ENCODE measurements at places on chromosomes 7 and 10.

- H3K4me1 ChIP-seq = no peaks in the 10 kb centered on the region
- no peaks in the 10 kb centered on the region for H3K36me3 ChIP-seq
- H3K27me3 ChIP-seq = no peaks in the 10 kb centered on the region
- DNase-seq = no peak
- H3K27ac ChIP-seq = no peak overlapping the region
These were observed 14.3 kb downstream of the CFAP58 start for GRCh38 chr10:104367904-104368303.

GRCh38 chr10:8543361-8544056 lies 489.0 kb downstream of the GATA3 start:
- H3K4me1 ChIP-seq = no peaks in the 10 kb centered on the region
- no peak overlapping the region for H3K4me3 ChIP-seq
- H3K27me3 ChIP-seq = no peaks in the 10 kb centered on the region
- no peak overlapping the region for H3K27ac ChIP-seq
- no peak for DNase-seq

- DNase-seq = no peak
- H3K27me3 ChIP-seq = no peaks in the 10 kb centered on the region
- no peak overlapping the region for H3K4me3 ChIP-seq
- no peaks in the 10 kb centered on the region for H3K4me1 ChIP-seq
- H3K36me3 ChIP-seq = no peaks in the 10 kb centered on the region
- no peak overlapping the region for H3K27ac ChIP-seq
These were observed 260.7 kb downstream of the BMPER start for GRCh38 chr7:34165927-34166550.

DNA sequence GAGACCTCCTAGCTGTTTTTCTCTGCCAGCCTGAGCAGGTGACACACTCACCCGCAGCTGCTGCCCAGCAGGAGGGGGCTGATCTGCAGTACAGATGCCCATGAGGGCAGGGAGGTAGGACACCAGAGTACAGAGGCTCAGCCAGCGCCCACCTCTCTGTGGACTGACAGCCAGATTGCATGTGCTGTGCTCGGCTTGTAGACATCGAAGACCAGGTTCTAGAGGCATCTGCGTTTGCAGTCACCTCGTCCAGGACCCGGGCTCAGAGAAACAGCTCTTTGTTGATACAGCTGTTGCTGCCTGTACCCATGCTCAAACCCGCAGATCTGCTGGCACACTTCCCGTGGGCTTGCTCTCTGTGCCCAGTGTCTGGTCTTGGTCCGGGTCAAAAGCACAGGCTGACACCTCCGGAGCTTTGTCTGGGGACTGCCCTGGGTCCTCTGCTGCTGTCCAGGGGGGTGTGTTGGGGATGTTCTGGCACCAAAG lies 224.7 kb downstream of the GLRX3 start:
- H3K27me3 ChIP-seq = no peaks in the 10 kb centered on the region
- no peaks in the 10 kb centered on the region for H3K36me3 ChIP-seq

DNA sequence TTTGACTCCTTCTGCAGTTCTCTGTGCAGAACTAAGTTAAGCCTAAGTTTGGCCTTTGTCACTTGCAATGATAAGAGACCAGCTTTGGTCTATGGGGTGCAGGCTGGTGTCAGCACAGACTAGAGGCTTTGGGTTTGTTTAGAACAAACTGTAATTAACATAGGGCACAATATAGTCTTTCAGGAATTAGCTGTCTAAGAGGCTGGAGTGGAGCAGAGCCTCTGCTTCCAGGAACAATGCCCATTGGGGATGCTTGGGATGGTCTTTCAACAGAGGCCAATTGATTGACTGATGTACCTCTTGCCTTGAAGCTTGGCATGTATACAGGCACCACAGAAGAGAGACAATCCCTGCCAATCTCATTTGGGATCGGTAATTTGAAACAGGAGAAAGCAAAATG lies 4.7 kb downstream of the SUFU start:
- peaks cover 4% of the 10 kb centered on the region for H3K36me3 ChIP-seq
- no peak for DNase-seq
- H3K4me1 ChIP-seq = peaks cover 17% of the 10 kb centered on the region
- H3K27me3 ChIP-seq = no peaks in the 10 kb centered on the region
- H3K4me3 ChIP-seq = no peak overlapping the region

GRCh38 chr10:59536167-59537014 lies 173.3 kb downstream of the SLC16A9 start:
- no peaks in the 10 kb centered on the region for H3K36me3 ChIP-seq
- H3K4me3 ChIP-seq = no peak overlapping the region
- no peaks in the 10 kb centered on the region for H3K27me3 ChIP-seq
- no peak for DNase-seq
- H3K4me1 ChIP-seq = no peaks in the 10 kb centered on the region

DNA sequence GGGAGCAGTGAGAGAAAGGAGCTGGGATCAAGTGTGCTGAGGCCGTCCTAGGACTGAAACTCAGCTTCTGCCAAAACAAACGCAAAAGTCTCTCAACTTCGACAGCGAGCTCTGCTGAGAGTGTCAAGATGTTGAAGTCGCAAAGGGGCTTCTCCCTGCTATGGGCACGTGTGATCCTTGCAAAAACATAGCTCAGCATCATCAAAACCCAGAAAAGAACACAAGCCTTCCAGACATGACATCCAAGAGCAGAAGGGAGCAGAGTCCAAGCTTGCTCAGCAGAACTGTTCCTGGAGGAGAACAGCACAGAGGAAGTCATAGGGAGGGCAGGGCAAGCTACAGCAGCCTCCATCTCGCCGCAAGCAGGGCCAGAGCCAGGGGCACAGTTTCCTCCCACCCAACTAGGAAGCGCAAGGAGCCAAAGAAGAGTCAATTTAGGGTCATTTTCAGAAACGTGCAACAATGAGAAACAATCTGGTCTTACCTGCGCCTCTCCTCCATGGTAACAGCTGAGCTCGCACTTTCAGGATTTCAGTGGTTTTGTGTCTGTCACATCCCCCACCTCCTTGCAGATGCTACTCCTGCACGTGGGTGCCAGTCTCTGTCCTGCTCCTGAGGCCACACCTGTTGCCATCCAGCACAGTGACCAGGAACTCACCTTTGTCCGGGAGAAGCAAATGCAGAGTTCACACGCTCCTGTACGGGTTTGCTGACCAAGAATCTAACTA lies 113.9 kb downstream of the DIP2C start:
- peaks cover 1% of the 10 kb centered on the region for H3K27me3 ChIP-seq
- H3K4me3 ChIP-seq = no peak overlapping the region
- DNase-seq = no peak
- H3K4me1 ChIP-seq = no peaks in the 10 kb centered on the region
- no peak overlapping the region for H3K27ac ChIP-seq
- no peaks in the 10 kb centered on the region for H3K36me3 ChIP-seq

DNA sequence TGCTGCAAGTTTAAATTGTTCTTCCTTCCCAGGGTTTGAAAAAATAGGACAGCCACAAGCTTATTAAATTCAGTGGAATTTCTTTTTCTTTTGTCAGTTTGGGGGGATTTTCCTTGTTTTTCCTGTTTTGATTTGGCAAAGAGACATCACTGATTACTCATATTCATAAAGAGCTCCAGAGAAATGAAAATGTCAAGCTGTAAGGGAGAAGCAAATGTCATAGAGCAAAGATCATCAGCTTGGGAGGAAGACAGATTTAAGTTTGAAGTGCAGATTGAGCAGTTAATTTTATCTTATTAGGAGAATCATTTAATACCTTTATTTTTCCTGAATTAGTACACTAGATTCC lies 255.8 kb upstream of the PHYHIPL start:
- no peaks in the 10 kb centered on the region for H3K4me1 ChIP-seq
- no peaks in the 10 kb centered on the region for H3K36me3 ChIP-seq
- DNase-seq = no peak

DNA sequence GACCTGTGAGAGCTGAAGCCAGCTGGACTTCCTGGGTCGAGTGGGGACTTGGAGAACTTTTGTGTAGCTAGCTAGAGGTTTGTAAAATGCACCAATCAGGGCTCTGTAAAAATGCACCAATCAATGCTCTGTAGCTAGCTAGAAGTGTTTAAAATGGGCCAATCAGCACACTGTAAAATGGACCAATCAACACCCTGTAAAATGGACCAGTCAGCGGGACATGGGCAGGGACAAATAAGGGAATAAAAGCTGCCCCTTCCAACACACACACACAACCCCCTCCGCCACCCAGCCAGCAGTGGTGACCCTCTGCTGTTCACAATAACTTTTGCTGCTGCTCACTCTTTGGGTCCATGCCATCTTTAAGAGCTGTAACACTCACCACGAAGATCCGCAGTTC lies 7.1 kb downstream of the ZNF511 start:
- no peak overlapping the region for H3K4me3 ChIP-seq
- peaks cover 4% of the 10 kb centered on the region for H3K36me3 ChIP-seq
- no peaks in the 10 kb centered on the region for H3K4me1 ChIP-seq
- no peaks in the 10 kb centered on the region for H3K27me3 ChIP-seq
- H3K27ac ChIP-seq = no peak overlapping the region

DNA sequence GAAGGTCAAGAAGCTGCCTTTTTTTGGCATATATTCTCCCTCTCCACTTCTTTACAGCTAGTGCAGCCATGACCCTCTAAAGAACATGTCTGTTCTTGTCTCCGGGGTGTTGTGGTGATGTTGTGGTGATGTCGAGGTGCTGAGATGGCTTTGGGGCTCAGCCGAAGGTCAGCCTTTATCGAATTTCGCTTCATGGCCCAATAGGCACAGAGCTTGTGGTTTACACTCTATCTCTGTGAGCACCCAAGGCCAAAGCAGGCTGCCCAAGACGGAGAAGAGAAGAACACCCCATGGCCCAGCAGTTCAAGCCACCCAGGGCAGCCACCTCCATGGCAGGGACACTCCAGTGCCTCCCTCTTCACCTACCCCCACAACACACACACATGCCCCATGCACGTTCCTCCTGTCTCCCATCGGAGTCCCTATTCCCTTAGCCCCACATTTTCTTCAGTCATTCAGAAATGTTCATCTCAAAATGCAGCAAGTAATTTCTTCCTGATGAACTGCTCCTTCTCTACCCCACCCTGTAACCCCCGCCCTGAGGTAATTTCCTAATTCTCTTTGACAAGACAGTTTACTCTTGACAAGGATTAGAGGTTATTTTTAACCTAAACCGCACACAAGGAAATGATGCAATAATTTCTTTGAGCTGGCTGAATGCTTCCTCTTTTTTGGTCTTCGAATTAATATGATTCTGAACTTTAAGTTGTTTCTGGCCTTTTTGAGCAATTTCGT lies 18.6 kb upstream of the ADRB1 start:
- H3K4me1 ChIP-seq = peaks cover 25% of the 10 kb centered on the region
- H3K27me3 ChIP-seq = no peaks in the 10 kb centered on the region
- DNase-seq = peak; percentile 86

DNA sequence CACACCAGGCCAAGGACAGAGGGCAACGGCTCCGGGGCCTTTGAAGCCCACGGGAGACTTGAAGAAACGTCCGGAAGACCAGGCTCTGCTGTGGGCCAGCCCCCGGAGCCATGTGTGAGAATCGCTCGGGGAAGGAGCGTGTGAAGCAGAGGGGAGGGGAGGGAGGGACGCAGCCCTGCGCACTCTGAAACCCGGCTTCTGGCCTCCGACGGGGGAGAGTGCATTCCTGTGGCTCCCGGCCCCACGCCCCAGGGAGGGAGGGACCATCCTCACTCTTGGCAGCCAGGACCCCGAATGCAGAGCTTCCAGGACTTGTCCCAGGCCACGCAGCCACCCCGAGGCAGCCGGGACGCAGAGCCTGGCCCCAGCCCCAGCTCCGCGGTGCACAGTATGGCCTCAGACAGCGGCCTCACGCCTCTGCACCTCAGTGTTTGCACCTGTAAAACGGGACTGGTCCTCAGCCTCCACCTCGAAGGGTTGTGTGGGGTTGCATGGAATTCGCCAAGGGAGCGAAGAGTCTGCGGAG lies 67.4 kb downstream of the PDGFA start:
- H3K27me3 ChIP-seq = no peaks in the 10 kb centered on the region
- no peaks in the 10 kb centered on the region for H3K36me3 ChIP-seq
- DNase-seq = no peak
- no peak overlapping the region for H3K27ac ChIP-seq

Data from GM12878 (cell line).